Lung (tissue), 17 donors: ENCODE measurements at places on chromosomes 2 and 18.
A peak's percentile ranks its signal among the peaks of the same experiment; 100 is the strongest.

DNA sequence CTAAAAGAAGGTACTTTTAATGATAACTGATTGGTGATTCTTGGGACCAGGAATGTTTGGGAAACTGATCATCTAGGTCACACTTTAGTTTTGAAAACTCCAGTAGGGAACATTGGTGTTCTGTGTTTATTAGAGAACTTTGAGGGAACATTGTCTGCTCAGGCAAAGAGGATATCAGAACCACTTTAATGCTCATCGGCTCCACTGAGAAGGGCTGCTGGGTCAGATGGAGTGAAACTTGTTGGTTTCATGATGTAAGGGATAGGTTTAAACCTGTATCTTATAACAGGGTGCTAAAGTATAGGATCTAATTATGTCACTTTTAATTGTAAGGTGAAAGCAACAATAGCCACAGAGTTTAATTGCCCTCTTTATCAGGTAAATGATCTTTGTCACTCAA is 14.2 kb upstream of the POLI start:
- DNase-seq: no peak

DNA sequence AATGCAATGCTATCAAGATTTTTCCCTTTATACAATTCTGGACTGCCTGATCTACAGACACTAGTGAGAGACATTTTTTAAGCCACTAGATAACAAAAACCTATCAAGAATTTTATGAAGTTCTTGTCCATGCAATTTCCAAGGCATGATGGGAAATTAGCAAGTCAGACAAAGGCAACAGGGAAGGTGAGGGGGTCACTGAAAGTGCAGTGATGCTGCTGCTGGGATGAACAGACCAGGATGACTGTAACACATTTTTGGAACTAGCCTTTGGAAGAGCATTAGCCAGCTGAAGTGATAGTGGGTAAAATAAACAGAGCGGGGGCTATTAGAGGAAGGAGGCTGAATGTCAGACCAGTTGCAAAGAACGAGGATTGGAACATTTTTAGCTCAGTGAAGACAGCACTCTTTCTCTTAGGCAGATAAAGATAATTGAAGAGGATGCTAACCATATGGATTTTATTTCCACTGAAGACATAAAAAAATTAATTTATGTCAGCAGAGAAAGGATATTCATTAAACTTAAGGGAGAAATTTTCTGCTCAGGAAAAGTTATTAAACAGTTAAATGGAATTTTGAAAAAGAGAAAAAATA is 17.9 kb downstream of the NRXN1 start:
- peak; percentile 13 for DNase-seq

- no peak for DNase-seq
Measured at GRCh38 chr18:39186008-39186407, 1620.4 kb upstream of the CELF4 start.

- DNase-seq: peak; percentile 16
Measured at GRCh38 chr2:11068079-11068741, 87.1 kb upstream of the SLC66A3 start.

- DNase-seq: no peak
Measured at GRCh38 chr2:61443342-61444041, 27.4 kb downstream of the USP34 start.

DNA sequence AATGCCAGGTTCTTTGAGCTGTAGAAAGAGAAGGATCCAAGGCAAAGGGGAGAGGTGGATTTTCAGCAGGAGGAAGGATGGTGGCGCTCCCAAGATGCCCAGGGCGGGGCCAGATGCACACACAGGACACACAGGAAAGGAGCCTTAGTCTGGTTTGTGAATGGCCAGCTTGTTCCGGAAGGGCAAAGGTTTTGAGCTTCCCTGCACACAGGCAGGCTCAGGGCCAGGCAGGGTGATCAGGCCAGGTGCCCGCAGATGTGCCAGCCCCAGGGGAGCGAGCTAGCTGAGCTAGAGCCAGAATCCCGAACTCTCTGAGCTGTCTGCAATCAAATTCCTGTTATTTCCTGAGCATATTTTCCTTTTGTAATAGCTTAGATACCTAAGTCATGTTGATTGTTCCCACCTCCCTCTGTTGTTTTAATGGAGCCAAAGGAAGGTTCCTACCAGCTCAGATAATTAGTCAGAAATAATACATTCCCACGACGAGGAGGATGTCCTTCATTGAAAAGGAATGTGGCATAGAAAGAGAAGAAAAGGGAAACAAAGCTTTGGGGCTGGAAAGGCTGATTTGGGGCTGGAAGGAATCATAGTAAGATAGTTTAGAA is 13.7 kb upstream of the OTOF start:
- no peak for DNase-seq

DNA sequence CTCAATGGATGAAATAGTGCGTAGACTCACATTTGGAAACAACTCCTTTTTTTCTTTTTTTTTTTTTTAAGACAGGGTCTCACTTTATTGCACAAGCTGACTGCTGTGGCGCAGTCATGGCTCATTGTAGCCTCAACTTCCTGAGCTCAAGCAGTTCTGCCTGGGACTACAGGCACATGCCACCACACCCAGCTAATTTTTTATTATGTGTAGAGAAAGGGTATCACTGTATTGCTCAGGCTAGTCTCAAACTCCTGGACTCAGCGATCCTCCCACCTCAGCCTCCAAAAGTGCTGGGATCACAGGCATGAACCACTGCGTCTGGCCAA is 17.4 kb downstream of the HAT1 start:
- DNase-seq: no peak

DNA sequence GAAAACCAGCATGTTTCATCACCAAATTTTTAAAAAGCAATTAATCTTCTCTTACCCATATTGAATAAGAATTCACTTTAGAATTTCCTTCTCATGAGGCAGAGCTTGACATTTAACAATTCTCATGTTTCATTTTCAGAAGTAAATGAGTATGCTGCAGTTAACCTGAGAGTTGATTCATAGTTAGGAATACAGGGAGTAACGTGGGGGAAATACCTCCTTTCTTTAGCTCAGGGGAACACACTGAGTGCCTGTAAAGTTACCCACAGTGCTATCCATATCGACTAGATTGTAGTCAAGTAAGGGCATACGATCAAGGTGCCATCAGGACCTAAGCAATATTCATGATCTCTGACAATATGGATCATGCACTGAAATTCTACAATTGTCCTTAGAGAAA is 38.9 kb upstream of the ATIC start:
- DNase-seq: no peak

DNA sequence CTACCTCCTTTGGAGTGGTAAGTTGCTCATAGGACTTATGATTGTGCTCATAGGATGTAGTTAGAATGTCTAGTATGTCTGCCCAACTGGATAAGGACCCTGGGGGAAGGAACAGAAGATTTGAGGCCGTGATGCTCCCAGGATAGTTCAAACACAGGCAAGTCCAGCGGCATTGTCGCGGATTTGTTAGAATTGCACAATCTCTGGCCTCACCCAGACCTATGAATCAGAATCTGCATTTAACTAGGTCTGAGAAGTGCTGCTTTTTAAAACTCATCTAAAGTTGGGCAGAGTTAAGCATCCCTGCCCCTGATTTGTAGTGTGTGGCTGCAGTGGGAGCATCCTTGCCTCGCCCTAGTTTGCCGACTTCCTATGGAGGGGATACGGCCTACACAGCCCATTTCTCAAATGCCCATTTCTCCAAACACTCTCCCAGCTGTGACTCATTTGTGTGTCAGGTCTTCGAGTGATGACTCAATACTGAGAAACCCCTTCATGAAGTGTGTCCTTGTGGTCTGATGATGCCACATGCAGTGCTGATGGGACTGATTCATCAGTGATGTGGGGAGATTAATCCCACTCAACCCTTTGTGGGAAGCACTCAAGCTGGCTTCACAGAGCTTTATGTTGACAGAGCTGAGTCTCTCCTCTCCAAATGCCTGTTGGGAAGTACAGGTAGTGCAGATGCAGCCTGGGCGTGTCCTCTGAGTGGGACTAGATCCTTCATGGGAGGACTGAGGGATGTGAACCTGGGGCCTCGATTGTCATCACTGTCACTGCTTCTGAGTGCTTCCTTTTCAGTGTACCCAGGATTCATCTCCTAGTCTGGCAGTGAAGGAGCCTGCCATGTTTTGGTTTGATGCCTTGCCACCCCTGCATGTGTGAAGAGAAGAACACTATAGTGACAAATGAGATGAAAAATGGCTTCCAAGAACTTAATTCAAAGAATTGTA is 18.7 kb downstream of the SMIM21 start:
- no peak for DNase-seq

- no peak for DNase-seq
Measured at GRCh38 chr18:41490861-41491260, 464.2 kb upstream of the PIK3C3 start.

DNA sequence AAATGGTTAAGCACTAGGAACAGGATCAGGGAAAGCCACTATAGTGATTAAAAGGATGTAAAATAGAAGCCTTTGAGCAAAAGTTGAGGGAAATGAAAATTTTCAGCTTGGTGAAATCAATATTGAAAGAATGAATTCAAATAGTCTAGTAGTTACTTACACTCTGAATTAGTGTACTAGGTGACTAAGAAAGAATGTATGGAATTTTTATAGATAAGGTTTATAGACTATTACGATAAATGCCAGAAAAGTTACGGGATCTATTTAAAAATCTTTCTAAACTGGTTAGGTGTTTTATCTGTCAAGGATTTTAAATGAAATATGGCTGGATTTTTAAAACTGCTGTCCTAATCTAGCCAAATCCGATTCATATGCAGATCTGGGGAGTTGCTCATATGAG is 208.6 kb downstream of the MYO3B start:
- no peak for DNase-seq

DNA sequence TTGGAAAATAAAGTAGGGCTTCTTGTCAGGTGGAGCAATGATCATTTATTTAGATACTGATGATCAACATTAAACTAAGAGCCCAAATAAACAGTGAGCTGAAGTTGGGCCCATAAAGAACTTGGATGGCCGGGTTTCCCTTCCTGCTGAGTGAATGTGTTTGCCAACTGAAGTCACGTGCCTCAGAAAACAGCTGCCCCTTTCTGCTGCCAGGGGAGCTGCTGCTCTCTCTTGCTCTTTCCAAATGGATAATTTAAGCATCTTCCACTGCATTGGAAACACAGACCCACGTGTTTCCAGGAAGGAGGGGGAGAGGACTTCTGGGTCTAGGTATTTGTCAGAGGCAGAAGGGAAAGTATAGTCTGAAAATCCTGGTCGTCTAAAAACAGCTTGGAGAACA is 22.9 kb upstream of the NCKAP5 start:
- peak; percentile 81 for DNase-seq

DNA sequence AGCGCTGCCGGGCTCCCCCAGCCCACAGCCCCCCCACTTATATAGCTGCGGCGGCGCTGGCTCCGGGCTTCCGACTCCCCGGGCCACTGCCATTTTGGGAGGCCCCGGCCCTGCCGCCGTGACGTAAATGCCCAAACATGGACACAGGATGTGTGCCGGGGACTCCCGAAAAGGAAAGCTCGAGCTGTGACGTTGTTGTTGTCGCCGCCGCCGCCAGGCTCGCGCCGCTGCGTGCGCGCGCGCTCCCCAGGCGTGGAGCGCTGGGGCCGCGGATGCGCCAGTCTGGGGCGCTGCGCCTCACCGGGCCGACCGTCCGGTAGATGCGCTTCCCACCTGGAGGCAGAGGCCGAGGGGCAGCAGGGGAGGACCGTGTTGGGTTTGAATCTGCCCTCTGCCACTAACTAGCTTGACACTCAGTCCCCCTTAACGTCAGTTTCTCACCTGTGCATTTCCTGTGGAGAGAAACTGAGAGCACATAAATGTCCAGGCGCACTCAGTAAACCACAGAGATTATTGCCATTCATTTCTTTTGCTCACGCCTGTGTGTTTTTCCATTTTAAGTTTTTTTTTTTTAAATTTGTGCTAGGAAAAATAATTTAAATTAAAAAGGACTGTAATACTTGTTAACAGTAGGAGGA is at the start of gene EGR4:
EGR4 (minus strand) TSS at position 15 of the 638 bp plus-strand sequence. CDS start 231 bp downstream, outside the sequence.
- DNase-seq: peak; percentile 66

DNA sequence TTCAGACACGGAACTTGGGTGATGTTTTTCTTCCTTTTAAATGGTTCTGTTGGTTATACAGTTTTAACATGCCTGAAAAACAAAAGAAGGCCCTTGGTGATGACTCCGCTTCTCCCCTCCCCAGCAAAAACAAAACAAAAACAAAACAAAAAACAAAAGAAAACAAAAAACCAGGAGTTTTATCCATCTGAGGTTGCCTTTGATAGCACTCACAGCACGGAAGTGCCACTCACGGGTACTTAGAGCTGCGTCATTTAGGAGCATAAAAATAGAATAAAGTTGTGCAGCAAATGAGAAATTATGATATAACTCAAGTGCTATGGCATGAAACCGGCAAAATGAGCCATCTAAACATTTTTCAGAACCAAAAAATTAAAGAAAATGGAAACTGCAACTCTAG is 57.7 kb downstream of the ZEB2 start:
- no peak for DNase-seq

- DNase-seq: no peak
Measured at GRCh38 chr2:2577407-2577831, 246.3 kb upstream of the MYT1L start.

DNA sequence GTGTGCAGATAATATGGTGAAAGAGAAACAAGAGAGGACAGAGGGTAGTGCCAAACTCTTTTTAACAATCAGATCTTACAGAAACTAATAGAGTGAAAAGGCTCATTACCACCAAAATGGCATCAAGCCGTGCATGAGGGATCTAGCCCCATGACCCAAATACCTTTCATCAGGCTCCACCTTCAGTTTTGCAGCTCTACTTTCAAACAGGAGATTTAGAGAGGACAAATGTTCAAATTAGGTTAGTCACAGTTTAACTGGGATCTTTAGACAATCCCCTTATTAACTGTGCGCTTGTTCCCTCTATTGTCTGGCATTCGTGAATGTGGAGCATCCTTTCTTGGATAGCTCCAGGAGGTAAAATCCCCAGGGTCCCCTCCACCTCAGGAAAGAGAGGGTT is 1209.3 kb upstream of the CHAC2 start:
- no peak for DNase-seq

DNA sequence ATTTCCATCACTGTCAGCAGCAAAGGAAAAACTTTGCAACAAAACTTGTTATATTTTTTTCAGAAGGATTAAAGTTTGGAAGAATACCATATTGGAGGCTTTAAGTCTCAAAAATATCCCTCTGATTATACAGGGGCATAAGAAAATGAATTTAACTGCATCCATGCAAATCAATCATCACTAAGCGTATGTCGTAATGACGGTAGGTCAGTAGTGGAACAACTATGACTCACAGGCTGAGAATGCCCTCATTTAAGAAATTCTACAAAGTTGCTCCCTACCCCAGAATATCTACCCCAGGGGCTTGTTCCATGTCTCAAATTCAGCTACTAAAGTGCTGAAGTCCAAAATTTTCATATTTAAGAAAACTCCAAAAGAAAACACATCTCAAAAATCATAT is 12.5 kb upstream of the NAB1 start:
- DNase-seq: peak; percentile 51

- no peak for DNase-seq
Measured at GRCh38 chr2:197145471-197146056, 165.0 kb downstream of the ANKRD44 start.

GRCh38 chr2:64617631-64618151 is 36.0 kb downstream of the SERTAD2 start:
- DNase-seq: no peak

DNA sequence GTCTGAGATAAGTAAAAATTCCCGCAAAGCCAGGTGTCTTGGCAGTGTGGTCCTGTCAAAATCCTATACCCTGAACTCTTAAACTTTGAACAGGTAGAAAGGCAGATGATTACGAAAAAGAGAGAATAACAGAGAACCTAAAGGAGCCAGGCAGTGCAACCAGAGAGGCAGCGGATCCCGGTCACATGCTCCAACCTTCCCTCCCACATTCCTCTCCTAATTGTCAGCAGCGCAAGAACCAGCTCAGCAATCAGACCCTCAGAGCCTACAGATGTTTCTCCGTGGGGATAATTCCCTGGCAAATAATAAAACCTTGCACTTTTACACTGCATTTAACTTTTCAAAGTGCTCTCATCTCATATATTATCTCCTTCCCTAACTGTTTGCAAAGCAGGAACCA is 124.8 kb downstream of the EPHA4 start:
- no peak for DNase-seq

- no peak for DNase-seq
Measured at GRCh38 chr18:59871711-59872362, 28.0 kb upstream of the PMAIP1 start.
